Choroid plexus epithelial cell (primary cell): ENCODE measurements at places on chromosomes 11 and 22.
A peak's percentile ranks its signal among the peaks of the same experiment; 100 is the strongest.

GRCh38 chr11:94835594-94835927, 67.4 kb downstream of the AMOTL1 start:
- peak; percentile 30 for DNase-seq

- DNase-seq, result no peak
These were observed 36.1 kb downstream of the RELT start for GRCh38 chr11:73412308-73412707.

DNA sequence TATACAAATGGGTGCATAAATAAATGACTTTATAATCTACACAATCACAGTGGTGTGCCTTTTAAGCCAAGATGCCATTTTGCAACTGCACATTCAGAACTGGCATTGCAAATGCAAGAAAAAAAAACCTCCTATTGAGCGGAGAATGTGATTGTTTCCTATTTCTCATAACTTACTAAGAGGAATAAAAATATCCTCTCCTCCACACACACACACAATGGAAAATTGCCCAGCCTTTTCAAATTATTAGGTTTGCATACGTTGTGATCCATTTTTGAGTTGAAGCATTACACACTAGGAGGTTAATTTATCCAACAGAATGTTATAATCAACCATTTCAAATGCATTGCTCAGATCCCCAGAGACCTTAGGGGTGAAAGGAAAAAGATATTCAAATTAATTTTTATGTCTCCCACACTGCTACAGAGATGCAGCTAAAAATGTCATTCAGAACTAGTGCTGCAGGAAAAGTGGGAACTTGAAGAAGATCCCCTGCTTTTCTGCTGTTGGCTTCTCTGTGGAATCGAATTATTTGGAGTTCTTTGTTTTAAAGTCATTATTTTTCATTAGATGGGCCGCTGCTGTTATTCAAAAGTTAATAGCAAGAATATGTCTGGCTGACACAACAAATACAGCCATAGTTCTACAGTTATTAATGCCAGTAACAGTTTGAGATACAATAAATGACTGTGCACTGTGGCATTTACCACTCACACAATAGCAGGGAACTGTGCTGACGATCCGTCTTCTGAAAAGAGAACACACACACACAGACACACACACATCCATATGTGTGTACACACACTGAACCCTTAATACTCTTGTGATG, 299.9 kb upstream of the ANO5 start:
- no peak for DNase-seq

- peak; percentile 76 for DNase-seq
These were observed 59.2 kb upstream of the ATXN10 start for GRCh38 chr22:45612451-45612901.

GRCh38 chr11:123054301-123055065, 7.5 kb downstream of the HSPA8 start:
- peak; percentile 85 for DNase-seq

GRCh38 chr11:116893906-116894305, 56.5 kb upstream of the APOA1 start:
- no peak for DNase-seq

GRCh38 chr11:93845181-93846092, 5.0 kb downstream of the VSTM5 start:
- DNase-seq, result no peak

DNA sequence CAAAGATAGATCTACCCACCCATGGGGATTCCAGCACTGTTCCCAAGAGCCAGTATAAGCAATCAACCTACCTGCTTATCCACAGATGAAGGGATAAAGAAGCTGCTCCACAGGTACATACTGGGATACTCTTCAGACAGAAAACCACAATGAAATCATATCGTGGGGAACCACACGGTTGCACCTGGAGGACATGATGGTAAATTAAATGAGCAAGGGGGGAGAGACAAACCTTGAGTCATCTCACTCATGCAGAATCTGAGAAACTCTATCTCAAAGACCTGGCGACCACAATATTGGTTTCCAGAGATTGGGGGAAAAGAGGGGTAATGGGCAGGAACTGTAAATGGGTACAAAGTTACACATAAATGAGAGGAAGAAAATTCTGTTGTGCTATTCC, 14.5 kb downstream of the RGL4 start:
- no peak for DNase-seq

DNA sequence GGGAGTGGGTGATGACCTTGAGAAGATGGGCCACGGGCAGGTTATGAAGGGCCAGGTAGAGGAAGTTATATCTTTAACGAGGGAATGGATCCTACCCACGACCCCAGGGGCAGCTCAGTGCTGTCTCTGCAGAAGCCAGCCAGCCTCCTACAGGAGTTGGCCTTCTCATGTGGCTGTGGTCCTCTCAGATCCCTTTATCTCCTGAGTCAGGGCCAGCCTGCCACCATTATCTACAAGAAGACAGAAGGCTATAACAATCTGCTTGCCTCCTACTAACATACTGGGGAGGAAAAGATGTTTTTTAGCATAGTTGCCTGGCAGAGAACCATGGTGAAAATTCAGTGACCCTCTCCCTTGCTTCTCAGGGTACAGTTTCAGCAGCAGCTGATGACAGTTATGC, 7.0 kb upstream of the YWHAH start:
- DNase-seq, result no peak

GRCh38 chr11:11370255-11370961, 17.4 kb upstream of the CSNK2A3 start:
- no peak for DNase-seq

GRCh38 chr22:47335460-47335859, 573.0 kb downstream of the TBC1D22A start:
- no peak for DNase-seq

GRCh38 chr11:124884340-124884739, 13.3 kb downstream of the ROBO4 start:
- no peak for DNase-seq

GRCh38 chr11:94746721-94747120, 21.4 kb upstream of the AMOTL1 start:
- no peak for DNase-seq

DNA sequence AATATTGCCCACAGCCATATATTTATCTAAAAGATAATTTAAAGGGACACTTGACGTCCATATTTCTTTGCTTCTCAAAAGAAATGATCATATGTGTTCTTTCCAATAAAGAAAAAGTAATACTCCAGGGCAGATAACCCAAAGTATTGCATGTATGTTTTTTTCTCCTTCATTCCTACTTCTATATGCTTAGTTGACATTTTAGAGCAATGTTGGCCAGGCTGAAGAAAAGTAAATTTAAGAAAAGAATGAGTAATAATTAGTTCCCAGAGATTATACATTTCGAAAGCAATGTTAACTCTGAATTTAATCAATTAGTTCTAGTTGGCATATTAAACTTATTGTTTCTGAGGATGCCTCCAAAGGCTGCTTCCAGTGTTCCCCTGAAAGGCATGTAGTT, 48.2 kb downstream of the DNAJC24 start:
- no peak for DNase-seq

DNA sequence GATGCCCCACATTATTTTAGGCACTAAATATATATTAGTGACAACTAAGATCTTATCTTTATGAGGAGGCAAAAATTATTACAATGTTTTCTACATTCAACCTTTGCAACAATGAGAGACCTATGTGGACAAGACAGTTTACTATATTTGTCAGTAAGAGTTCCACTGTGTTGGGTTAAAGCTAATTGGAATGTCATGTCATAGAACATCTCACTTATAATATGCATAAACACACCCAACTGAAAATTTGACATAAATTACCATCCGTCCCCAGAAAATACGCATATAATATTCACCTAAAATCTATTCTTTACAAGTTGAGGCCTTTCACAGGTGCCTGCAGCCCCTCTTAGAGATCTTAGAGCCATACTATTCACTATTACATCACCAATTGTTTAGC, 84.0 kb downstream of the RSF1 start:
- no peak for DNase-seq

- peak; percentile 92 for DNase-seq
These were observed 10.9 kb upstream of the APOBEC3C start for GRCh38 chr22:39003165-39003638.

DNA sequence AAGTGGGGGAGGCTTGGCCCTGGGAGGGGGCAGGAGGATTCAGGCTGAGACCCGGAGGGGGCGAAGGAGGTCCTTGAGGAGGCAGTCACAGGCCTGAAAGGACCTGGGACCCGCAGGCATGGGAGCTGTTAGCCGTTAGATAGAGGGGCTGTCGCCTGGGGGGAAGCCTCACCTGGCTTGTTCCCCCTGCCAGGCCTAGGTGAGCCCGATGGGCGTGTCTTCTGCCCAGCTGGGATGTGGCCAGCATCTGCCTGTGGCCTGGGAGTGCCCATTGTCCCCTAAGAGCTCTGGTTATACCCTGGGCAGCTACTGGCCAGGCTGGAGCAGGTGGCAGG, 1.8 kb upstream of the DUSP8 start:
- no peak for DNase-seq

DNA sequence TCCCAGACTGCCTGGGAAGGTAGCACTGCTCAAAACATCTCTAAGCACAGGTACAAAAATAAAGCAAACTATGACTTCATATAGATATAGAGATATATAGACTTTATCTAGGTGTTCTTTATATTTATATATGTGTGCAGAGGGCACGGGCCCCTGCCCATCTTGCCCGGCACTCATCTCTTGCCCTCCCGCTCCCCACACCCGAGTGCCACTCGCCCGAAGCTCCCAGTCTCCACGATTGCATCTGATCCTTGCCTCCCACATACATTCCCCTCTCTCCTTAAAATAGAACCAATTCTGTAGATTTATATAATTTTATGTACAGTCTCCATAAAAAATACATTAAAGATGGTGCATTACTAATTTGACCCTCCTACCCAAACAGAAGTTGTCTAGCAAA, 55.5 kb downstream of the IGSF9B start:
- no peak for DNase-seq

DNA sequence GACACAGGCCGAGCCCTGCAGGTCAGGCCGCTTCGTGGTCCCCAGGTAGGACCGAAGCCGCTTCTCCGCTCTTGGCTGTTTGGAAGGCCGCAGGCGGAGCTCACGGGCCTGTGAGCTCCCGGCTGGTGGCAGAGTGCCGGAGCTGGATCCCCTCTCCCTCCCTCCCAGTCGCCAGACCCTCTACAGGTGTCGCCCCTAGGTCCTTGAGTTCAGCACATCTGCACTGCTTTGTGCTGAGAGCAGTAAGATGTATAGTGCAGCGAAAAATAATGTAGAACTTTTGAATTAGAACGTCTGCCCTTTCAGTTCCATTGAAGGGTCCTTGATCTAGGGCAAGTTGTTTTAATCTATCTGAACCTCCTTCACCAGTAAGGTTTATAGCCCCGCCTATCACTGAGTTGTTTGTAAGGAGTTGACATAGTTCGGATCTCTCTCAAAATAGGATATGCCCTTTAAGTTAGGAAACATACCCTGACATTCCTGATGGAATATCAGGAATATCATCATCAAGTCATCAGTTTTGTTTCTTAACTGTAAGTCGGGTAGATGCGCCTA, 419 bp downstream of the ANKRD49 start:
- DNase-seq, result no peak

GRCh38 chr11:2954263-2954662, 25.0 kb upstream of the PHLDA2 start:
- no peak for DNase-seq

- no peak for DNase-seq
These were observed 5.6 kb downstream of the CHST1 start for GRCh38 chr11:45659818-45660160.

- DNase-seq, result no peak
These were observed 19.1 kb upstream of the XBP1 start for GRCh38 chr22:28819253-28820096.

GRCh38 chr11:82857145-82857544, 43.1 kb downstream of the PRCP start:
- DNase-seq, result no peak

GRCh38 chr11:69438286-69438920, 43.1 kb upstream of the LINC01488 start:
- no peak for DNase-seq

GRCh38 chr22:41398921-41399320, 17.2 kb downstream of the TEF start:
- DNase-seq, result no peak

DNA sequence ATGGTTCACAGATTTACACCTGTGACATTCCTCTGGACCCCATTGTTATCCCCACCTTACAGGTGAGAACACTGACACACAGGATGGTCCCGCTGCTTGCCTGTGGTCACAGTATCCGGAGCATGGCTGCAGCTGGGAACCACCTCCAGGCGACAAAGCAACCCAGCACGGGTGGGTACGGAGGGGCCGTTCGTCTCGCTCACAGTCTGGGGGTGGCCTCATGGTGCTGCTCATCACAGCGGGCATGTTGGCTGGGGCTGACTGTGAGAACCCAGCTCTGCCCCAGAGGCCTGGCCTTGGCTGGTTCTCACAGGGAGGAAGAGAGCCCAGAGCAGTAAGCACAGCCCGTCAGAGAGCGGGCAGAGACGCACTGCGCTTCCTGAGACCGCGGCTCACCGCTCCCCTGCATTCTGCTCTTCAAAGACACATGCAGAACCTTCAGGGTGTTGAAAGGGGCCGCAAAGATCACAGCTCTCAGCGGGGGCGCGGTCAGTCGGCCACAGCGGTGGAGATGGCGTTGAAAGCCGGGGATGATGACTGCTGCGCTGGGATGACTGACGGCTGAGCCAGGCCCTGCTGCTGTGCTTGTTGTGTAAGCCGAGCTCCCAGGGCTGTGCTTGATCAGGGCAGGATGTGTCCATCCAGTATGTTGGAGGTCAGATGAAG, 423.0 kb downstream of the BRD1 start:
- DNase-seq, result no peak

DNA sequence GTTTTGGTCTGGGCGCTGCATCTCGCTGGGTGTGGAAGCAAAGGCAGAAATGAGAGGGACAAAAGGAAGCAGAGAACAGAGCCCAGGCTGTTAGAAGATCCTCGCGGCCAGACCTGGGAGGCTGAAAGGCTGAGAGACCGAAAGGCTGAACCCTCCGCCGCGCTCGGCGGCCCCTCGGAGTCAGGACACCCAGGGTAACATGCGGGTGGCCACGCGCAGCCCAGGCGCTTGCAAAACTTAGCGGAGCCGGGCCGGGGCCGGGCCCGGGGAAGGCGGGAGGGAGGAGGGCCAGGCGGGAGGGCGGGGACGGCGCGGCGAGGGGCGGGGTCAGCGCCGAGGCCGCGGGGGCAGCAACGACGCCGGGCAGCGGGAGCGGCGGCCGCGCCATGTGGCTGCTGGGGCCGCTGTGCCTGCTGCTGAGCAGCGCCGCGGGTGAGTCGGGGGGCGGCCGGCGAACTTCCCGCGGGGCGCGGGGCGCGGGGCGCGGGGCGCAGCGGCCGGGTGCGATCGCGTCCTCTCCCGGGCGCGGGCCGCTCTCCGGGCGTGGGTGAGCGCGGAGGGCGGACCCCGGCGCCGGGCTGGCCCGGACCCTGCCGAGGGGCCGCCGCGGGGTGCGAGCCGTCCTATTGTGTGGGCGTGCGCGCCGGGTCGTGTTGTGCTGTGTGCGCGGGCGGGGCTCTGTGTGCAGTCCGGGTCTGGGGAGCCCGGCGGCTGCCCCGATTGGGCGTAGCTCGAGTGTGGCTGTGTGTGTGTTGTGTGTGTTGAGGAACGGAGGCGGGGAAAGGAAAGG, at the start of gene LDLRAD3:
Gene LDLRAD3 (plus strand): TSS at position 350 of the 790 bp plus-strand sequence. CDS start 37 bp downstream, at position 387.
- DNase-seq, result peak; percentile 93
